Kidney tubule cell (primary cell): ENCODE measurements at places on chromosomes 3 and 15.

GRCh38 chr3:127036209-127037020 is 53.5 kb downstream of the PLXNA1 start:
- no peak for DNase-seq

GRCh38 chr3:147518465-147518864 is 109.3 kb downstream of the ZIC1 start:
- DNase-seq, result no peak

DNA sequence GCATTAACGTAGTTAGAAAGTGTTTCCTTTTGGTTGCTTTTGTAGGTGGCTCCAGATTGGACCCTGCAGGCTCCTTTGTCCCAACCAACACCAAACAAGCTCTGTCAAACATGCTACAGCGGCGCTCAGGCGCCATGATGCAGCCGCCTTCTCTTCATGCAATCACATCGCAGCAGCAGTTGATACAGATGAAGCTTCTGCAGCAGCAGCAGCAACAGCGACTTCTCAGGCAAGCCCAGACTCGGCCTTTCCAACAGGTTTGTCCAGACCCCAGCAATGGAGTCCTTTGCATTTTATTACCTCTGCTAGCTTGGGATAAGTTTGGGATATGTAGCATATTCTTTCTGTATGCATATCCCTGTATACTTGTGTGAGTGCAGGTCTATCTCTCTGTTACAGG is 10.1 kb upstream of the P2RY12 start:
- no peak for DNase-seq

DNA sequence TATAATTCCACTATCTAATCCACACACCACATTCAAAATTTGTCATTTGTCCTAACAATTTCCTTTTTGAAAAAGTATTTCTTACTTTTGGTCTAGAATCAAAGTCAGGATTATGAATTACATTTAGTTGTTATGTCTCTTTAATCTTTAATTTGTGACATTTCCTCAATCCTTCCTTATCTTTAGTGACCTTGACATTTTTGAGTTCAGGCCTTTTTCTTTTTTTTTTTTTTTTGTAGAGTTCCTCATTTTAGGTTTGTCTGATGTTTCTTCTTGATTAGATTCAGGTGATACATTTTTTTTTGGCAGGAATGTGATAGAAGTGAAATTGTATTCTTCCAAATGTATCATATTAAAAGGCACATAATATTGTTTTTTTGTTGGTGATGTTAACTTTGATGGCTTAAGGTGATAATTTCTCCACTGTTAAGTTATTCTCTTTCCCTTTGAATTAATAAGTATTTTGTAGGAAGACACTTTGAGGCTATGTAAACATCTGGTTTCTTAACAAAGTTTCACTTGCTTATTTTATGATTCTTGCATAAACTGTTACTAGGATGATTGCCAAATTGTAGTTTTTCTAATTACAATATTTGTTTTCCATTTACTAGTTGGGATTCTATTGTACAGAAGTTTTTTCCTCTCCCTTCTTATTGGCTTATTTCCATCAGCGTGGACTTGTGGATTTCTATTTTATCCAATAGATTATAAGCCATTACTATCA is 16.3 kb downstream of the SLC35G2 start:
- DNase-seq, result no peak

GRCh38 chr3:23217872-23218554 is 14.9 kb downstream of the UBE2E2 start:
- DNase-seq, result peak; percentile 57

- no peak for DNase-seq
Observed at GRCh38 chr3:141178551-141178950, 53.1 kb upstream of the PXYLP1 start.

GRCh38 chr3:13215940-13216546 is 142.8 kb upstream of the IQSEC1 start:
- DNase-seq, result peak; percentile 91

- peak; percentile 12 for DNase-seq
Observed at GRCh38 chr3:32973982-32974381, 22.5 kb downstream of the CCR4 start.

- no peak for DNase-seq
Observed at GRCh38 chr3:94513600-94513999, 450.7 kb downstream of the NSUN3 start.

- peak; percentile 25 for DNase-seq
Observed at GRCh38 chr3:39196671-39197356, 4.4 kb upstream of the XIRP1 start.

GRCh38 chr3:185583925-185584324 is 2.2 kb upstream of the SENP2 start:
- DNase-seq, result no peak

- no peak for DNase-seq
Observed at GRCh38 chr15:65258375-65259262, 28.1 kb downstream of the PARP16 start.

GRCh38 chr3:79604681-79605080 is 163.1 kb downstream of the ROBO1 start:
- no peak for DNase-seq

- no peak for DNase-seq
Observed at GRCh38 chr3:35640190-35641165, 1.2 kb downstream of the ARPP21 start.

GRCh38 chr3:31948280-31948679 is 32.8 kb downstream of the OSBPL10 start:
- no peak for DNase-seq

- DNase-seq, result no peak
Observed at GRCh38 chr3:13009132-13009945, 63.9 kb downstream of the IQSEC1 start.

- DNase-seq, result no peak
Observed at GRCh38 chr3:141147657-141148056, 84.0 kb upstream of the PXYLP1 start.

GRCh38 chr3:120550546-120550945 is 45.6 kb upstream of the NDUFB4 start:
- DNase-seq, result no peak

GRCh38 chr3:152386208-152386607 is 117.5 kb downstream of the MBNL1 start:
- no peak for DNase-seq
